ENCODE measurements at places on chromosomes 11 and 22.

DNA sequence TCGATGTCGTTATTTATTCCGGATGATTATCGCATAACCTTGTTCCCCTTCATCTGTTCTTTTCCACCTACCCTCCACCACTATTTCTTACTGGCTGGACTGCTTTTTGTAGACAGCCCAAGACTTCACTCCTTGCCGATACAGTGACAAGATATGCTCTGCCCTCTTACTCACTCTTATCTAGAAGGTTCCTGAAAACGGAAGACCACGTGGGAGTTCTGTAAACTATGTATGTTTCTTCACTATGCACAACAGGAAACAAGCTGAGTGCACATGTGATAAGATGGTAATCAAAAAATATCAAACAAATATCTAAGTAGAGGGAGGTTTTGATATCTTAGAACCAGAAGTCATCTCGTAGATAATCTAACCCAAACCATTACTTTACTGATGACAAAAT is 122.9 kb upstream of the ARHGAP20 start:
- no peak for DNase-seq

GRCh38 chr22:32567544-32567943 is 92.9 kb downstream of the FBXO7 start:
- DNase-seq: no peak

- DNase-seq: no peak
Measured at GRCh38 chr11:114008331-114008730, 33.4 kb downstream of the HTR3A start.

DNA sequence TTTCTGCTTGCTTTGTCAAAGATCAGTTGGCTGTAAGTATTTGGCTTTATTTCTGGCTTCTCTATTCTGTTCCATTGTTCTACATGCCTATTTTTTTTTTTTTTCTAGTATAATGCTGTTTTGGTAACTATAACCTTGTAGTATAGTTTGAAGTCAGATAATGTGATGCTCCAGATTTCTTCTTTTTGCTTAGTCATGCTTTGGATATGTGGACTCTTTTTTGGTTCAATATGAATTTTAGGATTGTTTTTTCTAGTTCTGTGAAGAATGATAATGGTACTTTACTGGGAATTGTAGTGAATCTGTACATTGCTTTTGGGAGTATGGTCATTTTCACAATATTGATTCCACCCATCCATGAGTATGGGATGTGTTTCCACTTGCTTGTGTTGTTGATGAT is 37.9 kb upstream of the ARHGAP20 start:
- DNase-seq: no peak

GRCh38 chr11:69202511-69203221 is 46.9 kb downstream of the SMIM38 start:
- no peak for DNase-seq

- DNase-seq: no peak
Measured at GRCh38 chr11:81303038-81303664, 1430.5 kb downstream of the FAM181B start.

GRCh38 chr22:46088541-46089311 is 61.6 kb upstream of the PPARA start:
- no peak for DNase-seq

GRCh38 chr11:95556342-95557163 is 233.0 kb downstream of the FAM76B start:
- DNase-seq: no peak

- DNase-seq: no peak
Measured at GRCh38 chr11:101428918-101429317, 154.9 kb downstream of the TRPC6 start.

GRCh38 chr11:77630157-77630710 is 7.4 kb downstream of the CLNS1A start:
- no peak for DNase-seq

GRCh38 chr11:65922565-65922964 is 3.3 kb downstream of the DRAP1 start:
- no peak for DNase-seq

DNA sequence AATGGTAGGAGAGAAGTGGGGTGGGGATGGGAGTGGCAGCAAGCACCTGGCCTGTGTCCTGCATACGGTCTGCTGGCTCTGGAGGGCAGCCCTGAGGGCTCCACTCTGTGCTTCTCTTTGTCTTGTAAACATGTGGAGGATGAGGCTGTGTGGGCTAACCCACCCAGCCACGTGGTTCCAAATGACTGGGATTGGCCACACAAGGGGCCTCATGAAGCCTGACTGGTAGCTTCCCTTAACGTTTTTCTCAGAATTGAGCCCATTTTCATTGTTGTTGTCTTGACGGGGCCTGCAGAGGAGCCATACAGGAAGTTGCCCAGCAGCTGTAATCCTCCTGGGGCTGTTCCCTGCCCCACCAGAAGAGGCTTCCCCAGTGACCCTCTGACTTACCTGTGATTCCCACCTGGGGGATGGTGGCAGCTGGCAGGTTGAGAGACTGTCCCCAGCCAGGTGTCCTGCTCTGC is 18.0 kb downstream of the DERL3 start:
- DNase-seq: no peak

- DNase-seq: peak; percentile 44
Measured at GRCh38 chr22:25362215-25362882, 142.9 kb downstream of the CRYBB2 start.

DNA sequence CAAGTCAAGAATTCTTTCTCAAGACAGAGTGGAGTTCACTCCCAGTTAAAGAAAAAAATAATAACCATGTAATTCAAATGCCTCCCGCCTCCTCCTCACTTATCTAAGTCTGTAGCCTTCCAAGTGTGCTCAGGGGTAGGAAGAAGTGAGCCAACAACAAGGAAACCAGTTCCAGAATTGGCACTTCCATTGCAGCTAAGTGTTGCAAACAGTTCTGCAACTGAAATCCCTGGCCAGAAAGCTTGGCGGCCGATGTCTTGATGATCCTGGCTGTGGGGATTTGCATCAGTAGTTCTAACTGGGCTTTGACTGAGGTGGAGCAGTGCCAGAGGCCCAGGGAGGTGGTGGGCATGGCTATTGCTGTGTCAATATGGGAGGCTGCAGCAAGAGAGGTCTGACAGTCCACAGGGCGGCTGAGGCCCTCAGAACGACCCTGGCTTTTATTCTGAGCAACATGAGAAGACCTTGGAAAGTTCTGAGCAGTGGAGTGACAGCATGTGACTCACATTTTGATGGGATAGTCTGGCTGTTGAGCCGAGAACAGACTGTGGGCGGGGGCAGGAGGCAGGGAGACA is 19.2 kb downstream of the DHCR7 start:
- no peak for DNase-seq

- no peak for DNase-seq
Measured at GRCh38 chr11:1053121-1053901, 16.8 kb upstream of the MUC6 start.

DNA sequence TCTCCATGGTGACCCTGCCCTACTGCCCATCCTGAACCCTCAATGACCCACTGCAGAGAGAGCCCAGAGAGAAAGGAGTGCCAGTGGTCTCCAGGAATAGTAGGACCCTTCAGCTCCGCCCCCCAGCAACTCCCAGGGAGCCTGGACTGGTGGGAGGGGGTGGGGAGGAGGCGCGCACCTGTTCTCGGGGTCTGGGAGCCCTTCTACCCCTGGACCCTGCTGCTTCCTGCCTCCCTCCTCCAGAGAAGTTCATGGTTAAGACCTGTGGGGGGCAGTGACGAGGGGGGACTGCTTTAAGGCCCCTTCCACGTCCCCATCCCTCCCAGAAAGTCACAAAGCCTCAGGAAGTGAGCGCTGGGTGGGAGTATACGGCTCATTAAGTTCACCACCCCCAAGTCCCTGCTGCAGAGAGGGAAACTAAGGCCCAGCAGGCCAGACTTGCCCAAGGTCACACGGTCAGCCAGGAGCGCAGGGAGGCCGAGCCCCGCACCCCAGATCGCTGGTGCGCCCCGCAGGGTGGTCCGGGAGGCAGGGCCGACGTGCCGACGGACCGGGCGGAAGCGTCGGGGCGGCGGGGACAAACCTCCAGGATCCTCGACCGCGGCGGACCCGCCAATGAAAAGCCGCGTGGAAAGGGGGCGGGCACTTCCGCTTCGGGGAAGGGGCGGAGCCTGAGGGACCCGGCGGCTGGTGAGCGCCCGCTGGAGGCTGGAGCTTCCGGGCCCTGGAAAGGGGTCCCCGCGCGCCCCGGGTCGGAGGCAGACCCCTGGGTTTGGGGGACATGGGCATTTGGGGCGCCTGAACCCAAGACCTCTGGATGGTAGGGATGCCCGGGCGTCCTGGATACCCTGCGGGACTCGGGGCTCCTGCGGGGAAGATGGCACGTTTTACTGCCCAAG is at the start of the genes NUDT22 and TRPT1:
Gene NUDT22 (plus strand): TSS at position 667 of the 899 bp plus-strand sequence. CDS start 379 bp downstream, outside the sequence.
Gene TRPT1 (minus strand): TSS at position 579 of the 899 bp plus-strand sequence. CDS start 326 bp downstream, at position 253.
- DNase-seq: peak; percentile 89

- DNase-seq: no peak
Measured at GRCh38 chr11:130024361-130024760, 21.7 kb upstream of the PRDM10 start.

DNA sequence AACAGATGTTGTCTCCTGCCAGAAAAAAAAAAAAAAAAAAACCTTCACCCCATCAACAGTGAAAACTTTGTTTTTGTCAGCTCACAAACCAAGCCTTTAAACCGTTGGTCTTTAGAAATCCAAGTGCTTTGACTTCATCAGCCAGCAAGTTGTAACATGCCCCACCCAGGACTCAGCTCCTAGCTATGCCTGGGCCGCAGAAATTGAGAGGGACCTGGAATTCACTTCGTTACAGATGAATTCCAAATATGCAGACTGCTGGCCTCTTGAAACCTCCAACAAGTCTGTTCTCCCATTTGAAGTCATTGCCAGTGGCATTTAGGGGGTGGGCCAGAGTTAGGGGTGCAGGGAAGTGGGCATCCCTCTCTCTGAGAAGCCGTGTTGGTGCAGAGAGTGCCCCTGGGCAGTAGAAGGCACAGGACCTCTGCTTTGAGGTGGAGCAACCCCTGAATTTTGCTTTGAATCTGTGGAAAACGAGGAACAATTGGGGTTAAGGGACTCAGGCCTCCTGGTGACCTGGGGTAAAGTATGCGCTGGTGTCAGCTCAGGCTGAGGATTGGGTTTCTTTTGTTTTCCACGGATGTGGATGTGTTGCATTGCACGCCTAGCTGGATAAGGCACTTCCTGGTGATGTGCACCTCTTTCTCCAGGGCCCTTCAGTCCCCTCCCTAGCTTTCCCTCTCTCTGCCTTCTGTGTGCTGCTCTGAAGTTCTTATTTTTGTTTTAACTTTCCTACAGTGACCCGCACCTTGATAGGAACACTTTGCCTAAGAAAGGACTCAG is 109.5 kb downstream of the DBX1 start:
- DNase-seq: no peak

- no peak for DNase-seq
Measured at GRCh38 chr11:80929031-80929805, 1488.4 kb upstream of the TENM4 start.

- DNase-seq: no peak
Measured at GRCh38 chr11:35897019-35897418, 46.8 kb upstream of the LDLRAD3 start.

GRCh38 chr11:93623920-93624319 is 37.6 kb upstream of the CEP295 start:
- DNase-seq: no peak

- DNase-seq: no peak
Measured at GRCh38 chr11:692824-693414, 2.1 kb downstream of the DEAF1 start.

GRCh38 chr22:20647586-20648305 is 126.2 kb upstream of the SERPIND1 start:
- DNase-seq: no peak

DNA sequence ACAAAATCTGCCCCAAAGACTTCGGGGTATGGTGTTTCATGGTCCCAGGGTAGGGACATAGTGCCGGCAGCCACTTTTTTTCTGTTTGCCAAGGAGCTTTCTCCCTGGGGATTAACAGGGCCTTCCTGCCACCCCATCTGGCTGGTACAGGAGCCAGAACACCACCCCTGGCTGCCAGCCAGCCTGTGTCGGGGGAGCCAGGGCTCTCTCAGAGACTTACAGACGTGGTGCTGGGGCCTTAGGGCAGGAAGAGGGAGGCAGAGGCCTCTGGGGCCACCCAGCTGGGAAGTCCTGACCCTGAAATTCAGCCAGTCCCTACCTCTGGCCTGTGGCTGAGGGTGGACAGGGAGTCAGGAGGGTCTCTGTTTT is 52.4 kb upstream of the CDON start:
- DNase-seq: no peak

- no peak for DNase-seq
Measured at GRCh38 chr22:41217553-41218157, 12.5 kb downstream of the L3MBTL2 start.

GRCh38 chr11:112968941-112969713 is 7.9 kb downstream of the NCAM1 start:
- no peak for DNase-seq

DNA sequence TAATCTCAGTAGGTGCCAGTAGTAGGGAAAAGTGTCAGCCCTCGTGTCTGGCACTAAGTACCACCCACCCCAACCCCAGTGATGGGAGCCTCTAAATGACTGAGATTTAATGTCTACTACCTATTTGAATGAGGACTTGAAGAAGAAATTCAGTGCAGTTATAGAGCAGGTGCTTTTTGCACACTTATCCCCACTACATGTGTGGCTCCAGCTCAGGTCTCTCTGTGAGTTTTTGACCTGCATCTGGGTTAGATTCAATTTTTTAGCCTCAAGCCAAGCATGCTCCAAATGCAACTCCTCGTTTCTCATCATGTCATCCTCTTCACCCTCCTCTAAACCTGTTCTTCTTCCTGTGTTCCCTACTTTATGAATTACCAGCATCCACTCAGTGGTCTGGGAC is 24.9 kb upstream of the NNMT start:
- DNase-seq: no peak

DNA sequence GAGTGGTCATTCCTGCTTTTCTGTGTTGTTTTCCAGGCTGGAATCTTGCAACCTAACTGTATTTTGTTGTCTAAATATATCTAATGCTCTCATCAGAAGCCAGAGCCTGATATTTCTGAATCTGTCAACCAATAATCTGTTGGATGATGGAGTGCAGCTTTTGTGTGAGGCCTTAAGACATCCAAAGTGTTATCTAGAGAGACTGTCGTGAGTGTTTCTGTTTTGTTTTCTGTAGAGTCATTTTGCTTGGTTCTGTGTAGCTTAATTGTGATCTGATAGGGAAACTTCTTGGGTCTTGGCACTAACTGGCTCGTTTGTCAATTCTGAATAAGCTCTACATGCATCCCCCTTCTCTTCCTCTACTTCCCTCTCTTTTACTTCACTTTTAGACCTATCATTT is 31.2 kb upstream of the RBMXL2 start:
- no peak for DNase-seq

- no peak for DNase-seq
Measured at GRCh38 chr11:5922749-5923426, 19.2 kb upstream of the OR56A3 start.

DNA sequence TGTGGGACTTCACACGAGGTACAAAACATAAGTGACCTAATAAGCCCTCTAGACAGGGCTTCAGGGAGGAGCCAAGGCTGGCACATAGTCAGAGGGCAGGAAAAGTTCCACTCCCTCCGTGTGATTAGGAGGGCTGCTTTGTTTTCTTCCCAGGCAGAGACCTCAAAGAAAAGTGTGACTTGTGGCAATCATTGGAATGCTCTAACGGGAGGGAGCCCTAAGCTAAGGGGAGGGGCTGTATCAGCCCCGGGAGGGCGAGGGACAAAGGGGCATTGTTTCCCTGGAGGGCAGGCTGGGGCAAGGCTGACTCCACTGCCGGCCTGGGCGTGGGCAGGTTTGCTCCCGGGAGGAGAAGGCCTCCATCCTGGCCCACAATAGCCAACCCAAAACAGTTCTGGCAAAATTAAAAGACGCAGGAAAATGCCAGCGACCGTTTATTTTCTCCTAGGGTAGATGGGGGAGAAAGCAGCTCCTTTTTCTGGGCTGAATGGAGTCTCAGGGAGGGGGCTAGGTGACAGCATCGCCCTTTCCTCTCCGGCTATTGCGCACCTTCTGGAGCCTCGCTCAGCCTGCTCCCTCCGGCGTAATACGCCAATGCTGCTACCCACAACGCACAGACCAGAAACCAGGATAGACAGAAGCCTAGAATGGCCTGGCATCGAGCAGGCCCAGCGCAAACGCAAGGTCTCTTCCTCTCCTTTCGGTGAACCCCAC is 60.2 kb downstream of the ENDOD1 start:
- no peak for DNase-seq
